Thoracic aorta (tissue), 2 donors: ENCODE measurements at places on chromosomes 2 and 18. TPM values are rescaled to one million over a fixed set of nuclear protein-coding genes. Genes with fewer than 3 reads are reported as not detected.

GRCh38 chr2:12424809-12425208 is 291.9 kb upstream of the TRIB2 start:
- H3K4me3 ChIP-seq, result no peak overlapping the region
- DNase-seq, result no peak
- H3K27me3 ChIP-seq, result no peaks in the 10 kb centered on the region
- no peaks in the 10 kb centered on the region for H3K36me3 ChIP-seq

GRCh38 chr18:55489034-55489986 is 98.7 kb downstream of the TCF4 start:
- no peak overlapping the region for H3K27ac ChIP-seq
- peaks cover 10% of the 10 kb centered on the region for H3K4me1 ChIP-seq
- H3K36me3 ChIP-seq, result no peaks in the 10 kb centered on the region
- H3K4me3 ChIP-seq, result no peak overlapping the region
- no peak for DNase-seq

DNA sequence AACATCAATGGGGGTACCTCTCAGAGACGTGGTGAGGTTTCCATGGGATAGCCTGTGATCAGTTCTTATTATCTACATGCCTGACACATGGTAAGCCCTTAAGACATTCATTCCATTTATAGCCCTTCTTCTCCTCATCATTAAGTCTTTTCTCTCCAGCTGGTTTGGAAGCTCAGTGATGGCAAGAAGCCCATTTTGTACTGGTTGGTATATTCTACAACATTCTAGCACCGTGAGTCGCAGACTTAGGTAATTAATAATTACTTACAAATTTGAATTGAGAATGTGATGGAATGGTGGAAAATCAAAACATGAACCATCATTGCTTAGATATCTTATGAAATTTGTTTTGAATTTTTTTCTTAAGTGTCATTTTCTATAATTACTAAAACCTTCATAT is 472.6 kb downstream of the DLGAP1 start:
- peaks cover 4% of the 10 kb centered on the region for H3K4me1 ChIP-seq
- no peaks in the 10 kb centered on the region for H3K27me3 ChIP-seq
- DNase-seq, result no peak
- H3K36me3 ChIP-seq, result no peaks in the 10 kb centered on the region
- H3K27ac ChIP-seq, result no peak overlapping the region

DNA sequence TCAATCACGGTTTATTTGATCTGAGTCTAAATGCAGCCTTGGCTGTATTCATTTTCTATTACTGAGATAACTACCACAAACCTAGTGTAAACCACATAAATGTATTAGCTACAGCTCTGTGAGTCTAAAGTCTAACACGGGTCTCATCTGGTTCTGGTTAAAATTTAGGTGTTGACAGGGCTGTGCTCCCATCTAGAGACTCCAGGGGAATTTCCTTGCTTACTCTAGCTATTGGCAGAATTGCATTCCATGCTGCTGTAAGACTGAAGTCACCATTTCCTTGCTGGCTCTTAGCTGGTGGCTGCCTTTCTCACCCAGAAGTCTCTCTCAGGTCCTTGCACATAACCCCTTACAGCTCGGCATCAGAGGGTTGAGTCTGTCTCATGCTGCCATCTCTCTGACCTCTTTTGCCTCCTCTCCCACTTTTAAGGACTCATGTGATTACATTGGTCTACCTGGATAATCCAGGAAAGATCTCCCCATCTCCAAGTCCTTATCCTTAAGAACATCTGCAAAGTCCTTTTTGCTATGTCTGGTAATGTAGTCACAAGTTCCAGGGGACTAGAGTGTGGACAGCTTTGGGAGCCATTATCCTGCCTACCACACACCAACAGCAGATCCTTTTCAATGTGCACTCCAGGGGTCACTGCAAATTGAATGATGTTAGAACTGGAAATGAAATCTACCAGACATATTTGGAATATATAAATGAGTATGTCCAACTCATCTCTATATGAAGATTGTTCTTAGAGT is 207.0 kb upstream of the AGAP1 start:
- H3K4me3 ChIP-seq, result no peak overlapping the region
- H3K36me3 ChIP-seq, result no peaks in the 10 kb centered on the region
- H3K27ac ChIP-seq, result no peak overlapping the region
- no peak for DNase-seq

DNA sequence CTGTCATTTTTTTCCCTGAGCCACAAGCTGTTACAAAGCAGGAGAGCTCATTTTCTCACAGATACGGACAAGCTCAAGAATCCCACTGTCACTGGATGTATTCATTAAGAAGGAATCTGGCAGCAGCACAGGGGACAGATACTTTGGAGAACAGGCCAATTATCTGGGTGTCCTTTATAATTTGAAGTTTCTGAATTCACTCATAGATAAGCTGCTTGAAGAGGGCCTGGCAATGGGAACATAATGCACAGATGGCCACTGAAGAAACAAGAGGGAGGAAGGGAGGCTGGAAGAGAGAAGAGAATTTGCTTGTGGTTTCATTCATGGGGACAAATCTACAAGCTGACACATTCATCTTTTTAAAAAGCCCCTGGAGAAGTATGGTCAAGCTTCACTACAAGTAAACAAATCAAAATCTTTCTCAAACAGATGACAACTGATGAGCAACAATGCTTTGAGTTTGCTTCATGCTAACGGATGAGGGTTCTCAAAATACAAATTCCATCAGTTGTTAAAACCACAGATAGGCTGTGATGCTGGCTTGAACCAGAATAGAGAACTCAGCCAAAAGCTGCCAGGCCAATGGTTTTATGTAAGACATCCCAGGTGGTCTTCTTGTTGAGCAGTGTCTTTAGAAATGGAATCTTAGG is 11.9 kb downstream of the BCL2 start:
- DNase-seq, result no peak
- peaks cover 16% of the 10 kb centered on the region for H3K4me1 ChIP-seq
- H3K27me3 ChIP-seq, result no peaks in the 10 kb centered on the region
- H3K4me3 ChIP-seq, result no peak overlapping the region
- H3K27ac ChIP-seq, result no peak overlapping the region
- no peaks in the 10 kb centered on the region for H3K36me3 ChIP-seq

DNA sequence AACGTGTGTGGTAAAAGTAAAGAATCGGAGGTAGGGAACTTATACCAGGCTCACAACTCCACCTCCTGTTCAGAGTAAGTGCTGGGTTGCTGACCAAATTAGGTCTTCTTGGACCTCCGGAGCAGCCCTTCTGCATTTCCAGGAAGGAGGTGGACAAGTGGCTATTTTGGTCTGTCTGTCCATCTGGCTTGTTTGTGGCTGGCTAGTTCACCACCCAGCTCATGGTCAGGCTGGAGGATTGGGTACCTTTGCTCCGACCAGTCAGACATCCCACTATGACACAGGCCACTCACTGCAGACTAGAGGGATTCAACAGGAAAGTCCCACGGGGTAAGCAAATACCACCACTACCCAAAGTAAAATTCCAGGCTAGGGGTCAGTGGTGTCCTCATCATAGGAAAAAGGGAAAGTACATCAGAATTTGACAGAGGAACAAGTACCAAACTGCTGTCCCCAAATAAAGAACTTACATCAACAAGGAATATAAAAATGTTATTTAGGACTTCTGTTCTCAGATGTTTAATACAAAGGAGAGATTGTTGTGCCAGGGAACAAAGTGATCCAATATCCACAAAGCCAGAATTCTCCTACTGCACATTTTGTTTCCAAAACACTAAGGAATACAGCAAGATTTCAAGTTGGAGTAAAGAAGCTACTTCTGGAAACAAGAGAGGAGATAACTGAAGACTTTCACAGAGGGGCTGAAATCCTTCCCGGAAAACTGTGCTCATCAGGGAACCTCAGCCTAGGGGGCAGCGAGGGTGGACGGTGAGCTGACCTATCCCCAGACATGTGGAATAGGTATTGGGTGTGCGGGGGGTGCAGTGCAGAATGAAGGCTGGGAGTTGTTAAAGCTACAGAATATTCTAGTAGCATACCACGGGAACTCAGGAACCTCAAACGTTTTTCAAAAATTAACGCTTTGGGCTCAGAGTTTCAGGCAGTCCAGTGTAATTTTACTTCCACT is 56.9 kb downstream of the BCL2 start:
- no peaks in the 10 kb centered on the region for H3K27me3 ChIP-seq
- peaks cover 2% of the 10 kb centered on the region for H3K4me1 ChIP-seq
- peak overlapping the region; percentile 46 for H3K4me3 ChIP-seq
- DNase-seq, result peak; percentile 64
- no peaks in the 10 kb centered on the region for H3K36me3 ChIP-seq

DNA sequence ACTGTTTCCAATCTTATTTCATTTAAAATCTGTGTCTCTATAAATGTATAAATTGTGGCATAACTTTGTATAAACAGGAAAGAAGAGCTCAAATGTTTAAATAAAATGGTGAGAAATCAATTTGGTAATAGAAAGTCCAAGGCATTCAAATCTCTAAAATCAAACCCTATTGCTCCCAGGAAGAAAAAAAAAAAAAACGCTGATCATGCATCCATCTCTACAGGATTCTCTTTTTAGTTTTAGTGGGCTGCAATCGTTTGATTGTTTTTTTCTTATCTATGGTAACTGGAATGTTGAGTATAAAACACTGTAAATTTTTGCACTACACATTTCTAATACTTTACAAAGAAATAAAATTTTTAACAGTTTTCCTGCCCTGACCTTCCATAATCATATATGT is 75.6 kb downstream of the NCKAP1 start:
- no peaks in the 10 kb centered on the region for H3K27me3 ChIP-seq
- peaks cover 10% of the 10 kb centered on the region for H3K36me3 ChIP-seq
- H3K4me3 ChIP-seq, result no peak overlapping the region
- peaks cover 7% of the 10 kb centered on the region for H3K4me1 ChIP-seq
- no peak for DNase-seq

DNA sequence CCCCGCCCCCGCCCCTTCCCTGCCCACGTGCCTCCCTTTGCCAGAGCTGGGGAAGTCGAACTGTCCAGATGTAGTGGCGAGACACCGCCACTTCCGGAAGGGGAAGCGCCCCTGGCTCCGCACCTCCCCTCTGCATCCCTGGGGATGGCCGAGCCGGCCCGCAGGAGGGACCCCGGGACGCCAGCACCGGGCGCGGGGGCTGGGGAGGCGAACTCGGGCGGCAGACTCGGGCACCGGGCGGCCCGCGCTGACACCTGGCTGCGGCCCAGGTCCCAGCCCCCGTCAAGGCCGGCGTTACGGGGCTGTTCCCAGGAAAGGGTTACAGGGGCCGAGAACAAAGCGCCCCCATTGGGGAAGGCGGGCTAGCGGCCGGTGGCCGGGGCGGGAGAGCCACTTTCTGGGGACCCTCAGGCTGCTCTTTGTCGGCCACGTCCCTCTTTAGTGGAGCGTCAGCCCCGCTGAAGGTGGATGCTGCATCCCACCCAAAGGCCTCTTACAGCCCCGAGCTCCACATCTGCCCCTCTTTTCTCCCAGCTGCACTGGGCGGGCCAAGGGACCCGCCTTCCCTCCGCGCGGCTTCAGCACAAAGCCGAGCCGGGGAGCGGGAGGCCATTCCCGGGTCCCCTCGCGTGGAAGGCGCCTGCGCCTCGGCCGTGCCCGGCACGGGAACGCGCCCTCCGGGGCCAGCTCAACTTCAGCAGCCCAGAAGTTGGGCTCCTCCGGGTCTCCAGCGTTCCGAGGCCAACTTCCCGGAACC is 1.3 kb downstream of the SDC1 start:
- no peak overlapping the region for H3K27ac ChIP-seq
- H3K36me3 ChIP-seq, result no peaks in the 10 kb centered on the region
- peak overlapping the region; percentile 81 for H3K4me3 ChIP-seq
- no peaks in the 10 kb centered on the region for H3K27me3 ChIP-seq

DNA sequence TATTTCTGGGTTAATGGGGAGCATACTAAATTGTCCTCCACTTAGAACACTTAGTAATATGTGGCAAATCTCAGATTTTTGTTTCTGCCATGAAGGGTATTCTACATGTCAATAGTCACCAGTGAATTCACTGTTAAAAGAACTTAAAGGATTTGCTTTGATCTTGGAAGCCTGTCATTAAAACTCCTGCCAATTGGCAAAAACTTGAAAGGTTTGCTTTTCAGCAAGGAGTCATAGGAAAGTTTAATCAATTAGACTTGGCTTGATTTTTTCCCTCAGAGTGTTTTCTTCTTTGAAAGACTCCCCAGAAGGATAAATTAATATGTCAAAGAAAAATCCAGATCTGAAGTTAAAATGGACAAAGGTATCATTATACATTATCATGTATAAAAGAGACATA is 671.9 kb upstream of the PKDCC start:
- H3K27ac ChIP-seq, result no peak overlapping the region
- H3K4me1 ChIP-seq, result no peaks in the 10 kb centered on the region
- DNase-seq, result no peak
- H3K36me3 ChIP-seq, result no peaks in the 10 kb centered on the region

- H3K4me1 ChIP-seq, result no peaks in the 10 kb centered on the region
- no peaks in the 10 kb centered on the region for H3K27me3 ChIP-seq
- H3K36me3 ChIP-seq, result no peaks in the 10 kb centered on the region
- no peak overlapping the region for H3K4me3 ChIP-seq
- H3K27ac ChIP-seq, result no peak overlapping the region
- DNase-seq, result no peak
Measured at GRCh38 chr2:239532859-239533258, 132.0 kb upstream of the HDAC4 start.

The INO80B gene
- total RNA-seq, result 15.4 TPM

- no peaks in the 10 kb centered on the region for H3K27me3 ChIP-seq
- H3K27ac ChIP-seq, result no peak overlapping the region
- DNase-seq, result no peak
- H3K4me1 ChIP-seq, result no peaks in the 10 kb centered on the region
Measured at GRCh38 chr18:5380586-5380985, 85.1 kb upstream of the ZBTB14 start.

DNA sequence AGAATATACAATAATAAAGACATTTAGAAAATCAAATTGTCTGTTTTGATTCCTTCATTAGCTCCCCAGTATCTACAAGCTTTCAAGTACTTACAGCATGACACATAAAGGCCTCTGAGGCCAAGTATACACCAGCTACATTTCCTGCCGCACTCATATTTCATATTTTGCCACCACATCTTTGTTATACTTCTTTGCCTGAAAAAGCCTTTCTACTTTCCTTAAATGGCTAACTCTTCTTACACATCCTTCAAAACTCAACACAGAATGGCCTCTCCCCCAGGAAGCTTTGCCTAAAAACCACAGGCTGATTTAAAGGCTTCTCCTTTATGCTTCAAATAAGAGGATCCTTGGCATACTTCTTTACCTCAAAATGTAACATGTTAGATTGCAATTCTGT is 4.5 kb downstream of the STK17B start:
- no peaks in the 10 kb centered on the region for H3K36me3 ChIP-seq
- H3K27me3 ChIP-seq, result no peaks in the 10 kb centered on the region
- no peak overlapping the region for H3K27ac ChIP-seq
- peak overlapping the region; percentile 95 for H3K4me3 ChIP-seq

DNA sequence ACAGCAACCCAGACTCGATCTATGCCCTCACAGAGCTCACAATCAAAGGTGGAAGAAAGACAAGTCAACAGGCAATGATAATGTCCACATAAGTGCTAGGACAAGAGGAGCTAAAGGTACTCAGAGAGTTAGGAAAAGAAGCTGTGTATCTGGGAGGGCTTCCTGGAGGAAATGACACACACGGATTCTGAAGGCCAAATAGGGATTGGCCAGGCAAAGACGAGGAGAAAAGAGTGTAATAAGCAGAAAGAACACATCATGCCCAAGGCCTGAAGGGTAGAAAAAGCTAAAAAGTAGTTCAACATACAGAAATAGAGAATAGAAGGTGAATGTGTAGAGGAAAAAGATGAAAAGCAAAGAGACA is 36.1 kb downstream of the VIT start:
- DNase-seq, result no peak
- H3K27me3 ChIP-seq, result no peaks in the 10 kb centered on the region
- no peak overlapping the region for H3K4me3 ChIP-seq
- no peak overlapping the region for H3K27ac ChIP-seq

The CCDC121 gene
- total RNA-seq, result 2.5 TPM

The DSG1 gene
- not detected for total RNA-seq

The BIN1 gene
- total RNA-seq, result 30.1 TPM

The TEKT4 gene
- total RNA-seq, result not detected
